EH (cell line): ENCODE measurements at places on chromosomes 2 and 18.

DNA sequence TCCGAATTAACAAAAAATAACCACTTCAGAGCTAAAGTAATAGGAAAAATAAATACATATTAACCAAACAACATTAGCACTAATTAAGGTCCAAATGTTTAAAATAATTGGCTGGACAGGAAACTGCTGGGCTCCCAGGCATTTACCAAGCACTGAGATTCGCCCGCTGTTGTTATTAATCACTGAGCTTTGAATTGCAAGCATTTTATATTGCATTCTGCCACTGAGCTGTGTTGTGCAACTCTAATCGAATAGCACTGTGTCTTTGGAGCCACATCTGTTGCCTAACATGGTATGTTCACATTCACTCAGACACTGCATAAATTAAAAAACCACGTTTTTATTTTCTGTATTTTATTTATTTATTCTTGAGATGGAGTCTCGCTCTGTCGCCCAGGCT, 88.9 kb downstream of the SOWAHC start:
- DNase-seq = peak; percentile 84

GRCh38 chr2:47083886-47084687, 71.0 kb downstream of the STPG4 start:
- DNase-seq = no peak

DNA sequence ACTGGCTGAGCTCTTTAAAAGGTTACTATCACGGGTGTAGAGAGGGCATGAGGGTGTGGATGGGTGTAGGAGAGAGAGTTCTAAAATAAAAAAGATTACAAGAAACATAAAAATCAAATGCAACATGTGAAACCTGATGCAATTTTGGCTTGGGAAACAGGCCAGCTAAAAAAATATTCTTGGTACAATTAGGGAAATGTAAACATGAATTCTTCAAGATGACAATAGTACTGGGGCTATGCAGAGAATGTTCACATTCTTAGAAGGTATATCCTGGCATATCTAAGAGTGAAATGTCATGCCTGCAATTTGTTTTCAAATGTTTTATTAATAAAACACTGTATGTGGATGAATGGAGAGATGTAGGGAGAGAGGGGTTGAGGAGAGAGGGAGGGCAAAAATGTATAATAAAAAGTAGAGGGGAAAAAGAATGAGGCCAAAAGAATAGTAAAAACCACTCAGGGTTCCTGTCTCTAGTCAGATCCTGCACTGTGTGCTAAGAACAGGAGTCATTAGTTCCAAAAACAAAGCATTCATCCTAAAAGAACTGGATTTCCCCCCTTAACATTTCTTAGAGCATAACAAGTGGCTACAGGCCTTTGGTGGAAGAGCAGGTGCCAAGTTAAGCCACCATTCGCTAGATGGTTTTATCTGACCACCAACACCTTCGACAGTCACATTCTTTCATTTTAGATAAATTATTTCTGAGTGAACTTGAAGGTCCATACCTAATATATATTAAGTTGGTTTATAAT, 77.3 kb downstream of the LPIN2 start:
- peak; percentile 68 for DNase-seq

DNA sequence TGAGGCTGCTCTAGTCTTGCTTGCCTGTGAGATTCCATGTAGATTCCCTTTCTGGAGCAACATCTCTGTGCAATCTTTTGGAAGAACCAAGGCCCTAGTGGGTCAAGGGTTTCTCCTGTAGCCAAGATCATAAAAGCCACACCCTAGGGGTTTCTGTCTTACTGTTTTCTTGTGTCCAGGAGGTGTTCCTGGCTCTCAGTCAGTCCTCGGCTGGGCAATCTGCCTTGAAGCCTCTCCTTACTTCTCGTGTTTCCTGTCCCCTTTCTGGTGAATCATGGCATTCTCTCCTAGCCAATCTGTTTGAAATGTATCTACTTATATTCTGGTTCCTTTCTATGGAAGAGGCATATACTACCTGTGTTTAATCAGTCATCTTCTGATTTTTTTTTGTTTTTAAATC, 484.8 kb upstream of the UBE2E3 start:
- peak; percentile 27 for DNase-seq

DNA sequence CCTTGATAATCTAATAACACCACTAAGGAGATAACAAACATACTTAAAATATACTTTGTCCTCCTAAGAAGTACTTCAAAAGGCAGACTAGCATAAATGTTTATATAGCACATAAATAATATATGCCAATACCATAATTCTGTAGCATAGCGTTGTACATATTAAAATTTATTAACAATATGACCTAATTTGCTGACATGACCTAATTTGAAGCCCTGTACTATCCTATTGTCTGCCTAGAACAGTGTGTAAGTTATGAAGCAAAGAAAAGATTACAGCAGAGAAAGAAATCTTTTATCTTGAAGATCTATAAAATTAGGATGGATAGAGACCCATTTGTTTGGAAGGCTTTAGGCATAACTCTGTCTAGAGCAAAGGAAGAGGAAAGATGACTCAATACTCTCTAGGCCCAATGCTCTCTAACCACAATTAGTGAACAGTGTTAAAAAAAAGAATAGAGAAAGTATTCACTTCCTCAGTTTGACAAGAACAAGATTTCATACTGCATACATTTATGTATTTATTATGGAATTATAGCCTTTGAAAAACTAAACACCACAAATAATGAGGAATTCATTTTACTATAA, 231.3 kb downstream of the ZRANB3 start:
- peak; percentile 56 for DNase-seq

DNA sequence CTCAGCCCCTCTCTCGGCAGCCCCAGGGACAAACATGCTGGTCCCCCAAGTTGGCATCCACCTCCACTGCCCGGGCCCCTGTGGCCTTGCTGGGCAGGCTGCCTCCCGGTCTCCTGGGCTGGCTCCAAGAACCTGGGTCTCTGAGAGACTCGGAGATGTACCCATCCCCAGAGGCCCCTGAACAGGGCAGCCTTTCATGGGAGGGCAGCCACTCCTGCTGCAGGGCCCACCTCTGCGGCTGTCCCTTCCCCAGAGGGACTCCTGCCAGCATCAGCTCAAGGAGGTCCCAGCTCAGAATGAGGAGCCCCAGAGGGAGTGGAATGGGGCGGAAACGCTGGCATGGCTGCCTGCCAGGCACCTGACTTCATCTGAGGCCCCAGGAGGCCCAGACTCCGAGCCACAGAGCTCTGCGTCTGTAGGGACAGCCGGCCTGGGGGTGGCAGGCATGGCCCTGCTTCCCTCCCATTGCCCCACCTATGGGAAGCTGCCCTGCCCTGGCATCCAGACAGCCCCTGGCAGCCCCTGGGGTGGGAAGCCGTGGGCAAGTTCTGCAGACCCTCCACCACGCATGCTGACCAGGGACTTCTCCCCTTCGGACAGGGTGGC, 857 bp upstream of the CROCC2 start:
- no peak for DNase-seq

GRCh38 chr2:46909150-46909549, 6.5 kb downstream of the MCFD2 start:
- DNase-seq = no peak

DNA sequence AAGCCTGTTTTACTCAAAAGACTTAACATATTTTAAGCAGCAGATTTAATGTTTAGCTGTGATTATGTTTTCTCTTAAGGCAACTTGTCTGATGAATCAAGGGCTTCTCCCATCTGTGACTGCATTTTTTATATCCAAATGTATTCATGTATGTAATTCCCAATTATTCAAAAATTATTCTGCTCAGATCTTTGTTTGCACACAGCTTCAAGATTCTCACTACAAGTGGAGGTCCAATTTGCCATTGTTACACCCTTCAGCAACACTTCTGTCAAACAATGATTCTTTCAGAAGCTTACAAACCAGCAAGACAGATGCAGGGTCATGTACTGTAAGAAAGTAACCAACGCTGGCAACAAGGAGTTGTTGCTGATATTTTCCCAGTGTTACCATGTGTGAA, 5.9 kb upstream of the LRPPRC start:
- DNase-seq = no peak

DNA sequence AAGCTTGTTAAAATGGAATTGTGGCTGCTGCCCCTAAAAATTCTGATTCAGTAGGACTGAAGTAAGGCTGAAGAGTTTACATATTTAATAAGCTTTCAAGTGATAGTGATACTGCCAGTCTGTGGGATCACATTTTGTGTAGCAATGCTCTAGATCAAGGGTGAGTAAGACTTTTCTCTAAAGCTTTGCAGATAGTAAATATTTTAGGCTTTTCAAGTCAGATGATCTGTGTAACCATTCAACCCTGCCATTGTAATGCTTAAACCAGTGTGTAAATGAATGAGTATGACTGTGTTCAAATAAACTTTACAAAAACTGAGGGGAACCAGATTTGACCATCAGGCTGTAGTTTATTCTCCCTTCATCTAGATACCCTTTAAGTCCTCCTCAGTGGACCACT, 92.7 kb downstream of the PIK3C3 start:
- DNase-seq = peak; percentile 45

- DNase-seq = no peak
Observed at GRCh38 chr2:177660742-177661141, 268.2 kb downstream of the AGPS start.

GRCh38 chr2:35116151-35116550, 1239.4 kb upstream of the CRIM1 start:
- no peak for DNase-seq

DNA sequence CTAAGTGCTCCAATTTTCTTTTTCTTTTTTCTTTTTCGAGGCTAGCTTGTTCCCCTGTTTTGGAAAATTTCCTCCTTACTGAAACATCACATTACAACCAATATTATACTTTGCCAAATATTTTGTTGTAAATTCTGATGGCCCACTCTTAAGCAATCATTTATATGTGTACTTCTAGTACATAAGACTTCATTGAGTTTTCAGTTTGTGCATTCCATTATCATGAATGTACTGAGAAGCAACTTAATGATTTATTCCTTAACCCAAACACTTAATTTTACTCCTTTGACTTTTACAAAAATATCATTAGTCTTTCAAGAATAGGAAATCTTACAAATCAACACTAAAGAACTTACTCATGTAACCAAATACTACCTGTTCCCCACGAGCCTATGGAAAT, 242.4 kb downstream of the ARHGAP15 start:
- peak; percentile 30 for DNase-seq

DNA sequence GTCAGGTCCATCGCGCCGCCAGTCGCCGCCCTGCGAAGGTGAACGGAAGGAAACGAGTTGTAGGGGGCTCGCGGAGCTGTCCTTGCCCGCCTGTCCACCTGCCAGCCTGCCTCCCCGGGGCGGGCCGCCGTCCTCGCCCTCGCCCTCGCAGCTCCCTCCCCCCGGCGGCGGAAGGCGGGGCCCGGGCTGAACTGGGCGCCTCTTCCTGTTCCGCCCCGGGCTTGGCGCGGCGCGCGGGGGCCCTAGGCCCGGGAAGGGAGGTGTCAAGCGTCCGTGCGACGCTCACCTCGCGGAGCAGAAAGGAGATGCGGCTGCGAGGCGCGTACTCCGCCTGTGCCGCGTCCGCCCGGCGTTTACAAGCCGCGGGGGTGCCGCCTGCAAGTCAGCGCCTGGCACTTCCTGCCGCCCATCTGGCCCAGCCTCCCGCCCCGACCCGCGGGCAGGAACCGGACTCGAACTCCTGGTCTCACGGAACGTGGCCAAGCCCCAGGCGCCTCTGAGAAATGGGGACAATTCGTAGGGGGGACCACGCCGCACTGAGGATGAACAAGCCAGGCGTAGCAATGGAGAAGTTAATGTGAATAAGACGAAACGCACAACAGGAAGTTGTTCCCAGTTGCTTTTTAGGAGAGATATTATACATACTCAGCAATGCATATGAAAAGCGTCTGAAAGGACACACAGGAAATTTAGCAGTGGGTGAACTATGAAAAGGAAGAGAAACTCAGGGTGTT, at the start of gene CNPPD1:
CNPPD1 (minus strand) TSS at position 108 of the 734 bp plus-strand sequence; CDS start at position 11, 97 bp downstream.
- DNase-seq = peak; percentile 83

DNA sequence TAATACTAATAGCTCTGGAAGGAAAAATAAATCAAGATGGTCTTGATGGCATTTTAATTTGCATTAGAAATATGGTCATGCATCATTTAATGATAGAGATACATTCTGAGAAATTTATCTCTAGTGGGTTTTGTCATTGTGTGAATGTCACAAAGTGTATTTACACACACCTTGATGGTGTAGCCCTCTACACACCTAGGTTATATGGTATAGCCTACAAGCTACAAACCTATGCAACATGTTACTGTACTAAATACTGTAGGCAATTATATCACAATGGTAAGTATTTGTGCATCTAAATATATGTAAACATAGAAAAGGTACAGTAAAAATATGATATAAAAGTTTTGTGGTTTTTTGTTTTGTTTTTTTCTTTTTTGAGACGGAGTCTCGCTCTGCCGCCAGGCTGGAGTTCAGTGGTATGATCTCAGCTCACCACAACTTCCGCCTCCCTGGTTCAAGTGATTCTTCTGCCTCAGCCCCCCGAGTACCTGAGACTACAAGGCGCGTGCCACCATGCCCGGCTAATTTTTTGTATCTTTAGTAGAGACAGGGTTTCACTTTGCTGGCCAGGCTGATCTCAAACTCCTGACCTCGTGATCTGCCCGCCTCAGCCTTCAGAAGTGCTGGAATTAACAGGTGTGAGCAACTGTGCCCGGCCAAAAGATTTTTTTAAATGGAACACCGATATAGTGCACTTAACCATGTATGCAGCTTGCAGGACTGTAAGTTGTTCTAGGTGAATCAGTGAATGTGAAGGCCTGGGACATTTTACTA, 83.7 kb upstream of the UBXN4 start:
- DNase-seq = no peak

- peak; percentile 67 for DNase-seq
Observed at GRCh38 chr2:108297436-108298141, 8.9 kb downstream of the SULT1C2 start.

DNA sequence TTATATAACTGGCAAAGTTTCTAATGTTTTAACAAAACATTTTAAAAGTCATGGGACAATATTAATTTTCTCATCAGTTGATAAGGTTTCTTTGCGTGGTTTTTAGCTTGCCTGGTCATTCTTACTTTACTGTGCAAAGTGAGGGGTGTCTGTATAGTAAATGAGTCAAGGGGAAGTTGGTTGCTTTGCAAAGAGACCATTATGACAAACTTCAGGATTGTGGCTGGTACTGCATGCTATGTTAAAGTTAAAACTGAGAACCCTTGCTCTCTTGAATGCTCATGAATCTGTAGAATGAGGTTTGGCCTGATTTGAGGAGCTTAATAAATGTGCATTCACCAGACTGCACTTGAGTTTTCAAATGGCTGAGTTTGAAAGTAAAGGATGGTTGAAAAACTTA, 47.0 kb downstream of the COL4A4 start:
- no peak for DNase-seq

DNA sequence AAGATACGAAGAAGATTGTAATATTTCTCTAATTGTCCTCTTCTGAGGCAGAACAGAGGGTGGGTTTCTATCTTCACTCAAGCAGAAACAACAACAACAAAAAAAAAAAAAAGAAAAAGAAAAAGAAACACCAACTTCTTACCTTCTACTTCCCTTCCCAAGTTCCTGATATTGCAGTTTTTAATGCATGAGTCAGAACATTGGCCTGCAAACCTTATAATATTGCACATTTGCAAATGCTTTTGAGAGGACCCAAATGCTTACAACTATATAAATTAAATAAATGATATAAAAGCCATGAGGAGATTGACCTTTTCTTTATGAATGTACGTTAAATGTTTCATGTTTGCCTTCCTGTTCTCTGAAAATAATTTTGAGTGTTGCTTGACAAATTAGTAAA, 37.3 kb downstream of the PAX3 start:
- DNase-seq = no peak

- no peak for DNase-seq
Observed at GRCh38 chr2:143085125-143085784, 44.0 kb upstream of the ARHGAP15 start.
